ENCODE measurements at places on chromosomes 7 and 10.

GRCh38 chr7:41881331-41882130 lies 178.6 kb upstream of the INHBA start:
- DNase-seq, result peak; percentile 80

DNA sequence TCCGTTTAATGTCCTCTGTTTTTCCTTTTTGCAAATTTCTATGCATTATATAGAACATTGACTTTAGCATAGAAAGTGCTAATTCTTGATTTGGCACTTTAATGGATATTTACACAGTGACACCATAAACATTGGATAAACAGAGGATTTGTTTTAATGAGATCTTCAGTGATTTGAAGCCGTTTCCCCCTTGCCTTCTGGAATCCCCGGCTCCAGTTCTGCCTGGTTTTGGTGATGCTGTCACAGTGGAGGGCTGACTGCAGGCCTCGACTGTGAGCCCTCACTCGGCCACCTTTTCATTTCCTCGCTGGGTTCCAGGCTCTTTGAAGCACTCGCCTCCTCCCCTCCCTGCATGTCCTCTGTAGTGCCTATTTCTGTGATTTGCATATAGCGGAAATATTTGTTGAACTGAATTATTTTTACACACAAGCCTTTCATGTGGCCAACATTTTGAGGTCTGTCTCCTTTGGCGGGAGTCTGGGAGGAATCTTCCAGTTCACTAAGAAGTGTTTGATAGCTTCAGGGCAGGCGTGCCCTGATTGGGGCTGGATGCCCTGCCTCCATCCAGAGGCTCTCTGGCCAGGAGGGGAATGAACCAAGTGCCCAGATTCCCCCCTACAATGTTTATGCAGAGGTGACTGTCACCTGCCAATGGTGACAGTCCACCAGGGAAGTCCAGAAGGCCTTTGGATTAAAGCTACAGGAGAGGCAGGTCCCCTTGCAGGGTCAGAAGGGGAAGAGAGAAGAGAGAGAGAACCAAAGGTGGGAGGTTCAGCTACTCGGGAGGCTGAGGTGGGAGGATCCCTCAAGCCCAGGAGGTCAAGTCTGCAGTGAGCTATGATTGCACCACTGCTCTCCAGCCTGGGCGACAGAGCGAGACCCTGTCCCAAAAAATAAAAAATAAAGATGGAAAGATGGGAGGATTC lies 67.5 kb downstream of the CUX1 start:
- no peak for DNase-seq

DNA sequence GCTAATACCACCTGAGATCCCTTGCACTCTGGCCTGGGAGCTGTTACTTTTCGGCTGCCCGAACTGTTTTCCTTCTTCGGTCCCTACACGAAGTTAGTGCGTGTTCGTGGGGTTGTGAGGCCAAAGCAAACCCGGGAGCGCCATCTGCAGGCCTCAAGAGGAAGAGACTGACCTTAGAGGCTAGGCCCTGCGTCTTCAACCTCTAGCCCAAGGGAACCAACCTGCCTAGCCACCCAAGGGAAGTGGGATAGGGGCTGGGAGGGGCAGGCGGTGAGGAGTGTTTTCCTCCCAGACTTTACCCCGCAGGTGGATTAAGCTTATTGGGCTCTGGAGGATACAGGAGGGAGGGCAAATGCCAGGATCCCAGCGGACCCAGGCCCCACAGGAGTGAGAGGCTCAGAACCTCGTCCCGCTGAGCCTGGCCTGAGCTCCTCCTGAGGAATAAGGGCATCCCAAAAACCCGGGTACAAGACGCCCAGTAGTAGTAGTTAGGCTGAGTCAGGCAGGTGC lies 1.7 kb upstream of the PAX2 start:
- DNase-seq, result peak; percentile 86

- DNase-seq, result no peak
Observed at GRCh38 chr7:50330696-50331095, 26.2 kb downstream of the IKZF1 start.

GRCh38 chr10:71040846-71041605 lies 152.7 kb upstream of the PCBD1 start:
- no peak for DNase-seq

DNA sequence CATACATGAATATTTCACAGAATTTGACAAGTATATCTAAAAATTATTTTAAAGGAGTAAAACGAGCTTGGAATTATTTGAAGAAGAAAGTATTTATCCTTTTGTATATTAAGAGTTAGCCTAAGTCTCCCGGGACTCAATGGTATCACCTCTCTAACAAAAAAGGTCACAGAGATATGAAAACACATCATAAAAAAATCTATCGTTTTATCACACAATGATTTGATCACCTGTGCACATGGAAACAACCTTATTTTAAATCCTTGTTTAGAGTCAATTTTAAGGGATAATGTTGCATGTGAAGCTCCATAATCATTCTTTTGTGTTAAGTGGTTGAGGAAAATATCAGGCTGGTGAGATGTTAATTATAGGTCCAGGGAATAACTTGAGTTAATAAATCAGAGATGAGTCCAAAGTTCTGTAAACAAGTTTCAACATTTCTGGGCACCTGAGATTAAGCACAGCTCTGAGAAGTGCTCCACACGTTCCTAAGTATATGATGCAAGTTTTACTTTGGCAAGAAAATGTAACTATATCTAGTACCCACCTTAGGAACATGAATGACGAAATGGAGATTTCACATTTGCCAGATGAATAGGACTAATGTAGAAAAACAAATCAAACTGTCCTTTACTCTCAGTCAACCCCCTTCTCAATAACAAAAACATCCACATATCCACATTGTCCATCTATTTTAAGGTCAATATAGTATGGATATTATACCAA lies 148.5 kb upstream of the AKR1E2 start:
- no peak for DNase-seq

DNA sequence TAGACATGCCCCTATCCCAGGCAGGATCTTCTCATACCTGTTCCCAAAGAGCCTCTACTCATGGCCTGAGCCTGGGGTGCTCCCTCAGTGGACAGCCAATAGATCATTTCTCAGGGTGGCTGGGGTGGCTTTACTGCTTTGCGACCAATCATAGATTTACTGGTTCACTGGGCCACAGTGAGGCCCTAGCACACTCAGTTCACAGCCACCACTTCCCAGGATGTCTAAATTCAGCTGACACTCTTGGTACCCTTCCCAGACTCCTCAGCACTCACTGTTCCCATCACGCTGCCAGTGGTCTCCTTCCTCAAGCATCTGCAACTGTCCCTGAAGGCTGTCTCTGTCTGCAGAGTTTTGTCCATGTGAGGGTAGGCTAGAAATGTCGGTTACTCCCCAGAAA lies 50.6 kb downstream of the ARHGAP22 start:
- no peak for DNase-seq

- no peak for DNase-seq
Observed at GRCh38 chr7:89223900-89224395, 428.4 kb upstream of the TEX47 start.

- DNase-seq, result no peak
Observed at GRCh38 chr7:121187222-121187621, 141.6 kb upstream of the WNT16 start.

DNA sequence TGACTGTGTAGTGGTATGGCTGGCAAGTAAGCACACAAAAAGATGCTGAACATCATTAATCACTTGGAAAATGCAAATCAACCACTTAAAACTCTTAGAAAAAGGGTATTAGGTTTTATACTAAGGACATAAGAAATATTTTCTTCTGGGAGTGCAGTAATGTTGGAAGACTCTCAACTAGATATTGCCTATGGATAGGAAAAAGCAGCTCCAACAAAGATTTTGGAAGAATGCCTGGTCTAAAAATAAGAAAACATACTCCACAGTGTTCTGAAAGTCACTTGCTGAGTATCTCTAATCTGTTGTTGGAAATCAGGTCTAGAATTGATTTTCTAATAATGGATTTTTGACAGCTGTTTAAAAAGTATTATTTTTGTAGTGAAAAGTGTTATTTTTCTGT lies 50.8 kb upstream of the PHYHIPL start:
- DNase-seq, result no peak

- no peak for DNase-seq
Observed at GRCh38 chr7:95602421-95602820, 6.1 kb upstream of the PDK4 start.

DNA sequence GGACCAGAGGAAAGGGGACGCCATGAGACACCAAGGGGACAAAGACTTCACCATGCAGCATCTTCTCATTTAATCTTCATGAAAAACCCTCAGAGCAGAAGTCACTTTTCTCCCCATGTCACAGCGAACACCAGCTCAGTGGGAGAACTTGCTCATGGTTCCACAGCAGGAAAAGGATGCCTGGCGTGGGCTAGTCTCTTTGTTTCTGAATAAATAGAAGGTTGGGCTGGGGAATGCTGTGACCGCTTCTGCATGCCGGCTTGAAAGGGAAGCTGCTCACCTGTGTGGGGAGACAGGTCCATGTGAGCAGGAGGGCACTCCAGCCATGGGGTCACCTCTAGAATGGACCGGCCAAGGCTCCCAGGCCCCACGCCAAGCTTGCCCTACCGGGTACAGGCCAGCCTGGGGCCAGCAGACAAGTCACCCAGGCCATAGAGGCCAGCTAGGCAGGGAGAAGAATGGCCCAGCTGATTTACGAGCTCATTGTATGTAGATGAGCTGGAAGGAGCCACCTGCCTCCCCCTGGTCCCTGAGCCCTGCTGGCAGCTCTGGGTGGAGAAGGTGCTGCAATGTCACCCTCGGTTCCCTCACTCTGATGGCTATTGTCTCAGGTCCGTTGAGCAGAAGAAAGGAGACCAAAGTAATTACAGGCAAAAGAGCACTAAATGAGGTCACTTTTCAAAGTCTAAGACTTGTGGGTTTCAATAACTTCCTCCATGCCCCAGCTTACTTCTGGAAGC lies 82.0 kb upstream of the PDZD8 start:
- DNase-seq, result peak; percentile 29

- DNase-seq, result no peak
Observed at GRCh38 chr7:91043186-91043585, 221.0 kb upstream of the FZD1 start.

GRCh38 chr10:21517134-21518031 lies 8.1 kb downstream of the SKIDA1 start:
- no peak for DNase-seq

DNA sequence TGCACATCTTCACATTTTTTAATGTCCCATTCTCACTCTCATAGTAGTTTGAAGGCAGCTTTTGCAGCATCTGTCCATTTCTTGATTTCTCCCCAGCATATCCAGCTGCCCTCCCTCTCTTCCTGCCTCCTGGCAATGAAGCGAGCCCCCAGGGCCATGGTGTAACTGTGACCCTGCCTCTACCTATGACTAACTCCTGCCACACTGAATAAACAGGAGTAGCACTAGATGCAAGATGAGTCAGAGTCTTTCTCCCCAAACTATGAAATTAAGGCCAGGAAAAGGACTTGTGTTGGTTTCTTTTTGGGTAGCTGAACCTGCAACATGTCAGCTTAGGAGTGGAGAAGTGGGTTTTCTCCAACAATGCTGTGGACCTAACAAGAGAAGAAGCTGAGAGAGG lies 329.0 kb downstream of the RNLS start:
- no peak for DNase-seq

- DNase-seq, result no peak
Observed at GRCh38 chr10:126133082-126133620, 236.8 kb downstream of the FANK1 start.

DNA sequence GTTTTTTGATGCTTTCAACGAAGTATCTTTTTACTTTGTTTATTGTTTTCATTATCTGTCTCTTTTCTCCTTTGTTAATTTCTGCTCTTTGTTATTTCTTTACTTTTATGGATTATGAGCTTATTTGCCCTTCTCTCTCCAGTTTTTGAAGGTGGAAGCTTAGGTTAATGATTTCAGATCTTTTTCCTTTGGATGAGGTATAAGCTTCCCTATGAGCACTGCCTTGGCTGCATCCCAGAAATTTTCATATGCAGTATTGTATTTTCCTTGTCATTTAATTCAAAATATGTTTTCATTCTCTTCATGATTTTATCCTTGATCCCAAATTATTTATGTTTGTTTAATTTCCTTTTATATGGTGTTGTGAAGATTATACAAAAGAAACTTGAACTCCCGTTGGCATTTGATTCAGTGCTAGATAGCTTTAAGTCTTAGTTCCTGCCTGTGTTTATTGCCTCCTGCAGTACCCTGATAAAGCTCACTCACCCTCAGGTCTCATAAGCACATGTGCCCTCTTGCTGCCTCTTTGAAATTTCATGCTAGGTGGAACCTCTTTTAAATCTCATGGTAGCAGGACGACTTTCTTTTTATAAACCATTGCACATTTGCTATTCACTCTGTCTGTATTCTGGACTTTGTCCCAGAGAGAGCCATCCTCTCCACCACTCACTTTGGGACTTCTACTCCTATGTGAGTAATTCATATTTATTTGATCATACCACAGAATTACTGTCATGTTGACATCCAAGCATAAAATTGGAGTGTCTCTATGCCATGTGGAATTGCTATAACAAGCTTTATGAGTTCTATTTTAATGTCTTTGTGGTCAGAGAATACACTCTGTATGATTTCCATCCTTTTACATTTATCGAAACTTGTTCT lies 23.0 kb upstream of the CEP41 start:
- DNase-seq, result peak; percentile 90

DNA sequence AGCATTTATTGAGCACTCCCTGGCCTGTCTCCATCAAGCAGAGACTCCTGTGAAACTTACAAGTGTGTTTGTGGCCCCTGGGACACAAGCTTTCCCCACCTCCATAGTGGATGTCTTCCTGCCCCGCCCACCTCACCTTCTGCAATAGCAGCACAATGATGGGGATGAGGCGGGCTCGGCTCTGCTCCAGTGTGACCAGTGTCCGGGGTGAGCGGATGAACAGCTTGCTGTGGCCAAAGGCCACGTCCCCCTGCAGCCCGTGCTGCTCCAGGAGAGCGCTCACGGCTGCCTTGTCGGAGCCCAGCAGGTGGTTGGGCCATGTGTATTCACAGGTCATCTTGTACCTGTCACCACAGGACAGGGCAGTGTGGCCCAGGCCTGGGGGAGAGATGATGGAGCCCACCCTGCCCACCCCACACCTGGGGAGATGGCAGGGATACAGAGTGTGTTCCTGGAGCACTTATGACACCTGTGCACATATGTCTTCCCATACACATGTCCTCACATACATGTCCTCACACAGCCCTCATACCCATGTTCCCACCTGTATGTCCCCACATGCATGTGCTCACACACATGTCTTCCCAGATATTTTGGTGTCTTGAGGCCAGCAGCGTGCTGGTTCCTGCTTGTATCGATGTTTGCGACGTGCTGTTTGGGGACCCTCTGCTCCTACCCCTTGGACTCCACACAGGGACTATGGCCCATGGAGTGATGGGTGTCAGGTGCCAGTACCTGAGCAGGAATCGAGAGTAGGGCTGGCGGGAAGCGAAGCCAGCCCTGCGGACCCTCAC lies 12.7 kb downstream of the MYO1G start:
- DNase-seq, result no peak

DNA sequence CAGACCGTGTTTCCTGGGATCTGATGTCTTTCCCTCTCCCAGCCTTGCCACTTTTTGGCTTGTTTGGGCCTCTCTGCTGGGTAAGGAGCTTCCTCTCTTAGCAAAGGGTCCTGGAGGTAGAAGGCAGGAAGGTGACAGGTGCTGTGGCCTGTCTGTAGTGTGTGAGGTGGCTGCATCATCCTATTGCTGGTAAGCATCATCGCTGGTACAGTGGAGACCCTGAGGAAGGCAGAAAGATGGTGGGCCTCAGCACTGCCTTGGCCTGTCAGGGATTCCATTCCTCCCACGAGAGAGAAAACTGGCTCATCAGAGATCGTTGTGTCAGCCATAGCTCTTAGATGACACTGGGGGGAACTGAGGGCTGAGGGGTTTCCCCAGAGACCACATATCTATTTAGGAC lies 46.5 kb downstream of the ZMIZ1 start:
- no peak for DNase-seq

GRCh38 chr10:72001033-72001395 lies 36.8 kb downstream of the CHST3 start:
- no peak for DNase-seq

- no peak for DNase-seq
Observed at GRCh38 chr10:101783736-101784118, 481 bp upstream of the NPM3 start.

Data from hematopoietic multipotent progenitor cell treated with erythropoietin and hydrocortisone succinate and interleukin-3 and kit ligand, for 6 days (in vitro differentiated cells).